ENCODE measurements at places on chromosomes 7 and 10.

DNA sequence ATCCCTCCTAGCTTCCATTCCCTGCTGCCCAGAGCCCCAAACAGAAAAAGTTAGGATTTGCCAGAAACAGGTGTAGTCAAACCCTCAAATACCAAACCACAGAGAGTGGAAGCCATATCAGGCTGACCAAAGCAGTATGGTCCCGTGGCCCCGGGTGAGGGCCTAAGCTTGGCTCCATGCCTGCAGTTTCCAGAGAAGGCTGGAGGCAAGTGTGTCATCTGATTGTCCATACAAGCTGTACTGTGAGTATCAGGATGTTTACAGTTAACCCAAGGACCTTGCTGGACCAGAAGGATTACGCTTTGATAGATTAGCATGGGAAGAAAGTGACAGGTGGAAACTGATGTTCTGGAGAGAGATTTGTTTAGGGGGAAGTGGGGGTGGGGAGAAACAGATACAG is 96.3 kb downstream of the PRKAG2 start:
- no peaks in the 10 kb centered on the region for H3K27me3 ChIP-seq
- no peak for DNase-seq
- peaks cover 12% of the 10 kb centered on the region for H3K4me1 ChIP-seq
- H3K4me3 ChIP-seq: no peak overlapping the region
- H3K36me3 ChIP-seq: peaks cover 39% of the 10 kb centered on the region

DNA sequence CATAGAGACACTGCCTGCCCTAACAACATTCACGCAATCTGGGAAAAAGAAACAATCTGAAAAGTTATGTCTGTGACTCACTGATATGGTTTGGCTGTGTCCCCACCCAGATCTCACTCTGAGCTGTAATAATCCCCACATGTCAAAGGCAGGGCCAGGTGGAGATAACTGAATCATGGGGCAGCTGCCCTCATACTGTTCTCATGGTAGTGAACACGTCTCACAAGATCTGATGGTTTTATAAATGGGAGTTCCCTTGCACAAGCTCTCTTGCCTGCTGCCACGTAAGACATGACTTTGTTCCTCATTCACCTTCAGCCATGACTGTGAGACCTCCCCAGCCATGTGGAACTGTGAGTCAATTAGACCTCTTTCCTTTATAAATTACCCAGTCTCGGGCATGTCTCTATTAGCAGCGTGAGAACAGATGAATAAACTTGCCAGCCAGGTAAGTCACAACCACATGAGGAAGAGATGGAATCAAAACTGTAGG is 341.5 kb upstream of the AOAH start:
- H3K27me3 ChIP-seq: no peaks in the 10 kb centered on the region
- no peak overlapping the region for H3K27ac ChIP-seq
- H3K4me1 ChIP-seq: no peaks in the 10 kb centered on the region

GRCh38 chr10:35635576-35635975 is 6.5 kb downstream of the FZD8 start:
- no peak overlapping the region for H3K4me3 ChIP-seq
- H3K27me3 ChIP-seq: peaks cover 7% of the 10 kb centered on the region
- no peak overlapping the region for H3K27ac ChIP-seq
- H3K4me1 ChIP-seq: peaks cover 37% of the 10 kb centered on the region
- H3K36me3 ChIP-seq: no peaks in the 10 kb centered on the region
- DNase-seq: no peak

- H3K4me1 ChIP-seq: no peaks in the 10 kb centered on the region
- H3K27me3 ChIP-seq: no peaks in the 10 kb centered on the region
- no peak overlapping the region for H3K4me3 ChIP-seq
- no peak overlapping the region for H3K27ac ChIP-seq
Observed at GRCh38 chr7:35571611-35572240, 123.2 kb downstream of the HERPUD2 start.

DNA sequence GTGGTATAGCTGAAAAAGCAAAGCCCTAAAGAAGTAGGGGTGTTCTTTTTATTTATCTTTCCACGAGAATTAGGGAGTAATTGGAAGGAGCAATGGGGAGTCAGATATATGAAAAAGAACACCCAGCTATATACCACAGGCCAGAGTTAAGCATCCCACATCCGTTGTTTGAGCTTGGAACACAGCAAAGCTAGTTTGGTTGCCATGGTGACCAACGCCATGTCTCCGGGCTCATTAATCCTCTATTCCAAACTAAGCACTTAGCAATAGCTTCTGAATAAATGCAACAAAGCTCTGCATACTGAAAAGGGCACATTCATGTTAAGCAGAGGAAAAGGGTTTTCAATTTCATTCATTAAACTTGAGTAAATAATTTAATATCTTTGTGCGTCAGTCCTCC is 23.5 kb downstream of the ASB4 start:
- no peaks in the 10 kb centered on the region for H3K36me3 ChIP-seq
- DNase-seq: no peak
- H3K4me1 ChIP-seq: peaks cover 3% of the 10 kb centered on the region
- H3K27ac ChIP-seq: no peak overlapping the region
- H3K4me3 ChIP-seq: no peak overlapping the region

- no peak for DNase-seq
- H3K4me1 ChIP-seq: no peaks in the 10 kb centered on the region
- H3K27ac ChIP-seq: no peak overlapping the region
Observed at GRCh38 chr10:25813511-25813910, 120.5 kb upstream of the MYO3A start.

- no peaks in the 10 kb centered on the region for H3K36me3 ChIP-seq
- peaks cover 95% of the 10 kb centered on the region for H3K4me1 ChIP-seq
- H3K27me3 ChIP-seq: no peaks in the 10 kb centered on the region
Observed at GRCh38 chr10:79244068-79244442, 103.2 kb upstream of the PPIF start.

- no peak overlapping the region for H3K4me3 ChIP-seq
- H3K27ac ChIP-seq: no peak overlapping the region
- H3K36me3 ChIP-seq: no peaks in the 10 kb centered on the region
- no peaks in the 10 kb centered on the region for H3K4me1 ChIP-seq
Observed at GRCh38 chr7:46512891-46513413, 591.9 kb upstream of the IGFBP3 start.

DNA sequence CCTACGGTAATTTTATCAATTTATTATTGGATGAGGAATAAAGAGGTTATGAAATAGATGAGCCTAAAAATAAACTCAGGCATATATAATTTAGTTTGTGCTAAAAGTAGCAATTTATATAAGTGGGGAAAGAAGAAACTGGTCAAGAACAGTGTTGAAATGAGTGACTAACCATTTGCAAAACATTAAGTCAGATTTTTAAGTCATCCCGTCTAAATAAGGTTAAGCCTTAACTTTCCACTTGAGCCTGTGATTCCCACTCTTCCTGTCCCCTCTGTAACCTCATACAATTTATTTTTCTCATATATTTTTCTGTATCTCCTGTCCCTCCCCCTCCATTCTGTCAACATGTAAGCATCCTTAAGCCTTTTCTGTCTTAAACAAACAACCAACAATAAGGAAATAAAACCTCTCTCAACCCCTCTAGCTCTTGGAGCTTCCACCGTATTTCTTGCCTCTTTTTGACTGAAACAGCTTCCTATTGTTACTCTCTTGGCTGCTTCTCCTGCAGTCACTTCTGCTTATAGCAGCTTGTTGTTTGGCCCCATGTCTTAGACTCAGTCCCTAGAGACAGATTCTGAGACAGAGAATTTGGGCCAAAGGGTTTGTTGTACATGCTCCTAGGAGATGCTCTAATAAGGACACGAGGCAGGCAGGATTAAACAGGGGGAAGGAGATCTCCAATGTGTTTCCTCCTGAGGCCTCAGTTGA is 109.7 kb downstream of the GNAI1 start:
- no peaks in the 10 kb centered on the region for H3K36me3 ChIP-seq
- H3K27ac ChIP-seq: no peak overlapping the region
- no peak for DNase-seq
- H3K4me1 ChIP-seq: peaks cover 4% of the 10 kb centered on the region
- no peaks in the 10 kb centered on the region for H3K27me3 ChIP-seq

DNA sequence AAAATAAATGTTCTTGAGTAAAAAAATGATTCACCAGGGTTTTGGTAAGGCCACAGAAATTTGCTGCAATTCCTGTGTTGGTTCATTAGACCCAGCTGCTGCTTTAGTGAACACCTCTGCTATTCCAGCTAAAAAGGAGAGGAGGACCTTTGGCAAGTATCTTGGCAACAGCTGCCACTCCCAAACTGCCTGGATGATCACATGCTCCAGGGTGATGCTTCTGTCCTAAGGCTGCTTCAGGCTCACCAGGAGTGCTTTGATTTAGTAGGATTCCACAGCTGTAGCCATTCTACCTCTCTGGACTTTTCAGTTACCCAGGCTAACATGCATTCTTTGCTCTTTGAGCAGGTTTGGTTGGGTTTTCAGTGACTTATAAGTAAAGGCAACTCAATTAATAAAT is 82.6 kb upstream of the NPVF start:
- no peak overlapping the region for H3K4me3 ChIP-seq
- H3K4me1 ChIP-seq: no peaks in the 10 kb centered on the region
- H3K27ac ChIP-seq: no peak overlapping the region

DNA sequence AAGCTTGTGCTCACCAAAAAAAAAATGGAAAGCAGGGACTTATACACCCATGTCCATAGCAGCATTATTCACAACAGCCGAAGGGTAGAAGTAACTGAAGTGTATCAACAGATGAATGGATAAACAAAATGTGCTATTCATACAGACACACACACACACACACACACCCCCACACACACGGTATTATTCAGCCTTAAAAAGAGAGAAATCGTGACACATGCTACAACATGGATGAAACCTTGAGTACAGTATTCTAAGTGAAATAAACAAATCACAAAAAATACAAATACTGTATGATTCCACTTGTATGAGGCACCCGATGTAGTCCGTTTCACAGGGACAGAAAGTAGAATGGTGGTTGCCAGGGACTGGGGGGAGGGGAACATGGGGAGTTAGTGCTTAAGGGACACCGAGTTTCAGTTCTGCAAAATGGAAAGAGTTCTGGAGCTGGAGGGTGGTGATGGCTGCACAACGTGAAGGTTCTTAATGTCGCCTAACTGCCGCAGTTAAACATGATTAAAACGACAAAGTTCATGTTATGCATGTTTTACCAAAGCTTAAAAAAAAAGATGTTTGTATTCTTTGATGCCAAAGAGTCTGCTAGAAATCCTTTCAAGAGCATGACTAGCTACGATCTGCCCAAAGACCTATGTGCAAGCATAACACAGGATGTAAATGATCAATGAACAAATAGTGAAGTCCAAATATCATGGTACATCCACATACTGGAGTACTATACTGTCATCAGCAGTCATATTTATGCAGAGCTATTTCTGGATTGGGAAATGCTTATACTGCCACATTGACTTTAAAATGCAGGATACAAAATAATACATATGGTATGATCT is 7.2 kb downstream of the TNS3 start:
- no peak overlapping the region for H3K27ac ChIP-seq
- H3K27me3 ChIP-seq: no peaks in the 10 kb centered on the region
- peaks cover 93% of the 10 kb centered on the region for H3K4me1 ChIP-seq

DNA sequence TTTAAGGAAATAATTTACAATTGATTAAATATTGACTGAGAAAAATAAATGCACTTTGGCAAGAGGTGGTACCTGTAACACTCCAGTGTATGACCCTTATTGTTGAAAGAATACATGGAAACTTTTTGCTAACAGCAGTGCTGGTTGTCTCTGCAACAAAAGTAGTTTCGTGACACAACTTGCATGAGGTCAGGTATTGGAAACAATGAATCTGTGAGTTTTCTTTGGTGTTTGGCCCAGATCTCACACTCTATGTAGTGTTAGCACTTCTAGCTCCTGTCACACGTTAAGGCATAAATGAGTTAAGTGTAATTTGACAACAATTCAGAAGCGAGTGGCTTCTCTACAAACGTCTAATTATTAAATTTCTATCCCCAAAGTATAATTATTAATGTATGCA is 137.7 kb upstream of the MDFIC start:
- DNase-seq: no peak
- H3K4me1 ChIP-seq: no peaks in the 10 kb centered on the region
- H3K27ac ChIP-seq: no peak overlapping the region
- H3K27me3 ChIP-seq: no peaks in the 10 kb centered on the region

DNA sequence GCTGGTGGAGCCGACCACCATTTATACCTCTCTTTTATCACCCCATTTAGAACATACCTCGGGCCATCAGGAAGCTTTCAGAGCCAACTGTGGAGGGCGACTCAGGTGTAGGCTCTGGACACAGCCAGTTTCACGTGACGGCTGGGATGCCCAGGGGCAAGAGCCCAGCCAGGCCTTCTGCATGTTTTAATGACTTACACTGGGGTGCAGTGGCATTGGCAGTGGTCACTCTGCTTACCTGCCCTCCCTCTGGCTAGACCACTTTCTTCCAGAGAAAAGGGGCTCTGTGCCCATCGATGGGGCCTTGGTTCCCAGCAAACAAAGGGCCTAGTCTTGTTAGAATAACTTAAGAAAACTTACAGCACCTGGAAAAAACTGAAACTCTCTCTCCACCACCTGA is 50.0 kb downstream of the PNLIPRP2 start:
- H3K4me1 ChIP-seq: peaks cover 5% of the 10 kb centered on the region
- H3K27ac ChIP-seq: no peak overlapping the region
- H3K36me3 ChIP-seq: peaks cover 6% of the 10 kb centered on the region
- DNase-seq: no peak
- peaks cover 6% of the 10 kb centered on the region for H3K27me3 ChIP-seq

DNA sequence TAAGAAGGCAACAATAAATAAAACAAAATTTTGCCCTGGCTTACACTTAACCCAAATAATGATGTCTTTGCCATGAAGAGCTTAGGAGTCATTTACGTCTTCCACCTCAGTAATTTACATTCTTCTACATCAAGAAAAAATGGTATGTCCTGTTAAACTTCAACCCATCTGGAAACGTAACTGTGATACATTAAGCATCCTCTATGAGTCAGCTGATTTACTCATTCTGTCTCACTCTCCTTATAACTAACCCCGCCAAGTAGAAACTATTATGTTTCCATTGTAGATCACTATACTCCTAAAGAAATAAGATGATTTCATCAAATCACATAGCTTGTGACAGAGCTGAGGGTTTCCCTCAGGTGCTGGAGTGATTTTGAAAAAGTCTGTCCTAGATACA is 330.7 kb downstream of the CDC14C start:
- no peaks in the 10 kb centered on the region for H3K27me3 ChIP-seq
- no peaks in the 10 kb centered on the region for H3K36me3 ChIP-seq
- H3K4me1 ChIP-seq: no peaks in the 10 kb centered on the region
- no peak overlapping the region for H3K4me3 ChIP-seq
- H3K27ac ChIP-seq: no peak overlapping the region

DNA sequence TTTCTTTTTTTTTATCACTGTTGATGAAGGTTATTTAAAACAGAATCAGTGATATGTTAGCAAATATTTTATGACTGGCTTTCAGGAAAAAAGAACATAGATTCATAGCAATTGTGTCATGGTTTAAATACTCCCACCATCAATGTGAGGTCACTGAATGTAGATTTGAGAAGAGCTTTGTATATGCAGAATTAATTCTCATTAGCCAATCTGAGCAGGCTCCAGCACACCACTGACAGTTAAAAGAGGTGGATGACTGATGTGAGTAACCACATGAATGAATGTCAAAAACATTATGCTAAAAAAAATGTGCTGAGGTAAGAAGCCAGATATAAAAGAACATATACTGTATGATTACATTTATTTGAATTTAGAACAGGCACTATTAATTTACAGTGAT is 174.8 kb upstream of the KAT6B start:
- no peaks in the 10 kb centered on the region for H3K27me3 ChIP-seq
- H3K36me3 ChIP-seq: no peaks in the 10 kb centered on the region
- no peak overlapping the region for H3K4me3 ChIP-seq
- H3K27ac ChIP-seq: no peak overlapping the region
- H3K4me1 ChIP-seq: no peaks in the 10 kb centered on the region

Measured in suprapubic skin (tissue), 4 donors.